ENCODE measurements at places on chromosomes 5 and 9.
A peak's percentile ranks its signal among the peaks of the same experiment; 100 is the strongest.

GRCh38 chr5:147093138-147093537, 141.7 kb upstream of the STK32A start:
- no peak for DNase-seq

DNA sequence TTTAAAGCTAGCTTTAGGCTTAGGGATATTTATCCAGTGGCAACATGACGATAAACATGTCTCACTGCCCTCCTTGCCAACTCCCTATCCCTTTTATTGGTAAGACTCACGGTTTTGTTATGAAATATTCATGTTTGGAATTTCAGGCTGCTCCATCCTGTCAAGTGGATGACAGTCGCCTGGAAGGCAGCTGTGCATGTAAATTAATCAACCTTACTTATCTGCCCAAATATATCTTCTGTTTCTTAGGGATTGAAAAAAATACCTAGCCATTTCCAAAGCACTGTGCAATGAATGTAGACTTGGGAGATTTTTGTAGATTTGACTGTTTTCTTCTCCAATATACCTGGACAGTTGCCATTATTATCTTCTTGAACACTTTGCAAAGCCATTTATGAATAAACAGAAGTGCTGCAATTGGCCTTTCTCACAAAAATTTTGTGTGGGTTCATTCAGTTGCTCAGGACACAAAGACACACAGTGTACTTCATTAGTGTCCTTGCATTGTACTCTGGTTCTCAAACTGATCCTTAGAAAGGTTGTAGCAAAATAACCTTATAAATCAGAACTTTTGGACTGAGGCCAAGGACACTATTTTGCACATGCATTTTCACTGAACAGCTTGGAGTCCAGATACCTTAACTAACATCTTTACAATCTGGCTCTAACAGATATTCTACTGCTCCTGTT, 889.4 kb upstream of the SEMA6A start:
- no peak for DNase-seq

- no peak for DNase-seq
These were observed 602.9 kb upstream of the WWC1 start for GRCh38 chr5:167688341-167689130.

DNA sequence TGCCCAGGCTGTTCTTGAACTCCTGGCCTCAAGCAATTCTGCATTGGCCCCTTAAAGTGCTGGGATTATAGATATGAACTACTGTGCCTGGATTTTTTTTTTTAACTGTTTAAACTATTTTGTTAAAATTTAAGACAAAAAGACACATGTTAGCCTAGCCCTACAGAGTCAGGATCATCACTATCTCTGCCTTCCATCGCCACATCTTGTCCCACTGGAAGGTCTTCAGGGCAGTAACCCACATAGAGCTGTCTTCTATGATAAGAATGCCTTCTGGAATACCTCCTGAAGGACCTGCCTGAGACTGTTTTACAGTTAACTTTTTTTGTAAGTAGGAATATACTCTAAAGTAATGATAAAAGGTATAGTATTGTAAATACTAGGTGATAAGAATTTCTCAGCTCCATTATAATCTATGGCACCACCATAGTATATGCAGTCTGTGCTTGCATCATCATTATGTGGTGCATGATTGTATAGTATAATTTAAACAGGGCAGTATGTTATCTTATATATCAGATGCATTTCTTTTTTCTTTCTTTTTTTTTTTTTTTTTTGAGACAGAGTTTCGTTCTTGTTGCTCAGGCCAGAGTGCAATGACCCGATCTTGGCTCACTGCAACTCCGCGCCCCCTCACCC, 52.7 kb downstream of the DENND4C start:
- no peak for DNase-seq

- no peak for DNase-seq
These were observed 333.9 kb downstream of the NR2F1-AS1 start for GRCh38 chr5:93247105-93247504.

- no peak for DNase-seq
These were observed 72.3 kb downstream of the XRCC4 start for GRCh38 chr5:83149671-83150070.

- DNase-seq = no peak
These were observed 4.3 kb upstream of the GDA start for GRCh38 chr9:72144756-72145492.

- no peak for DNase-seq
These were observed 65.4 kb upstream of the TNFSF8 start for GRCh38 chr9:114995681-114996221.

GRCh38 chr9:126379661-126380360, 53.2 kb downstream of the MVB12B start:
- DNase-seq = no peak

DNA sequence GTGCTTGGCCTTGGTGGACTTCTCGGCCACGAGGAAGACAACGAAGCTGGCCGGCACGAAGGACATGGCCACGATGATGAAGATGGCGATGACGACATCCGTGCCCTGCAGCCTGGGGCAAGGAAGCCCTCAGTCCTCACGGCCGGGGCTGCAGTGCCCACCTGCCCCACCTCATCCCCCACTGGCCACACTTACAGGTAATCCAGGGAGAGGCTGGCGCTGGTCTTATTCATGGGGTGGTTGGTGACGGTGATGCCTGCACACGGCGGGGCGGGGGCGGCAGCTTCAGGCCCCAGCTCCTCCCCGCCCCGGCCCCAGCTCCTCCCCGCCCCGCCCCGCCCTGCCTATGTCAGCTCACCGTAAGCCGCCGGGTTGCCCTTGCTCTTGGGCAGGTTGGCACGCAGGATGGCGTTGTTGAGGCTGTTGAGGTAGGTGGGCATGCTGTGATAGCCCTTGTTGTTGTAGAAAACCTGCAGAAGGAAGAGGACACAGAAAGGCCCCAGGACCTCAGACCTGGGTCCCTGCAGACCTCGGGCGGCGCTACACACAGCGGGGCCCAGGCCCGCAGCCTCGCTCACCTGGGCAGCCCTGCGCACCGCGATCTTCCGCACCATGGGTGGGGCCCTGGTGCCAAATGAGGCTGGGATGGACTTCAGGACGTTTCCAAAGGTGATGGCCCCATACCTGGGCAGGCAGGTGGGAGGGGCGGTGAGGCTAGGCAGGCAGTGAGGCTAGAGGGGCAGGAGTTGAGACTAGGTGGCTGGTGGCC, 15.7 kb upstream of the CLIC3 start:
- DNase-seq = no peak

DNA sequence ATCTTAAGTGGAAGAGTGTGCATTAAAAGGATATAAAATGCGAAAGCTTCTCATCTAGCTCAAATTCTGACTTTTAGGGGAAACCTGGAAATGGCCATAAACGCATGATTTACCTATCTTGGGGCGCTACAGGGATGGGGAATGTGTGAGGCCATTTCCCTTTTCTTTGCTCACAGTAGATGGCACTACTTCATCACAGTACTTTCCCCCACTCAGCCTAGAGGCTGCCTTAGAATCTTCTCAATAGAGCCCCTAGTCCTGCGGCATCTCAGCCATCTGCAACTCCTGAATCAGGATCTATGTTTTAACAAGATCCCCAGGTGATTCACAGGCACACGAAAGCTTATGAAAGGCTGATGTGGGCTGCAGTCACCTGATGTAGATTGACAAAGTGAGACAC, 110.8 kb downstream of the LHFPL2 start:
- DNase-seq = no peak

- no peak for DNase-seq
These were observed 504.6 kb downstream of the RASEF start for GRCh38 chr9:82558346-82558745.

DNA sequence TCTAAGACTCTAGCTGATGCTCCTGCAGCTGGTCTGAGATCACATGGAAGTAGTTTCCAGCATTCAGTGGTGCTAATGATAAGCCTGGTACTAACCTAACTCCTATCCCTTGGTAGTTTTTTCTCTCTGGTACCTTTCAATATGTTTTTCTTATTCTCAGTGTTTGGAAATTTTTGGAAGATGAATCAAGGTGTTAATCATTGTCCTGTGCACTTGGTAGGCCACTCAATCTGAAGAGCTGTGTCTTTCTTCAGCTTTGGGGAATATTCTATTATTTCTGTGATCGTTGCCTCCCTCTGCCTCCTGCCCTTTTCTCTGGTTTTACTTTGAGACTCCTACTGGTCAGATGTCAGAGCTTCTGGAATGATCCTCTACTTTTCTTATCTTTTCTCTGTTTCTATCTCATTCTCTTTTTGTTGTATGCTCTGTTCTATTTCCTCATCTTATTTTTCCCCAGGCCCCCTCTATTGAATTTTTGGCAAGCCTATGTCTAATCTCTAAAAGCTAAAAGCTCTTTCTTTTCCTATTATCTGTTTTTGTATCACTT, 136.8 kb downstream of the APBA1 start:
- no peak for DNase-seq

DNA sequence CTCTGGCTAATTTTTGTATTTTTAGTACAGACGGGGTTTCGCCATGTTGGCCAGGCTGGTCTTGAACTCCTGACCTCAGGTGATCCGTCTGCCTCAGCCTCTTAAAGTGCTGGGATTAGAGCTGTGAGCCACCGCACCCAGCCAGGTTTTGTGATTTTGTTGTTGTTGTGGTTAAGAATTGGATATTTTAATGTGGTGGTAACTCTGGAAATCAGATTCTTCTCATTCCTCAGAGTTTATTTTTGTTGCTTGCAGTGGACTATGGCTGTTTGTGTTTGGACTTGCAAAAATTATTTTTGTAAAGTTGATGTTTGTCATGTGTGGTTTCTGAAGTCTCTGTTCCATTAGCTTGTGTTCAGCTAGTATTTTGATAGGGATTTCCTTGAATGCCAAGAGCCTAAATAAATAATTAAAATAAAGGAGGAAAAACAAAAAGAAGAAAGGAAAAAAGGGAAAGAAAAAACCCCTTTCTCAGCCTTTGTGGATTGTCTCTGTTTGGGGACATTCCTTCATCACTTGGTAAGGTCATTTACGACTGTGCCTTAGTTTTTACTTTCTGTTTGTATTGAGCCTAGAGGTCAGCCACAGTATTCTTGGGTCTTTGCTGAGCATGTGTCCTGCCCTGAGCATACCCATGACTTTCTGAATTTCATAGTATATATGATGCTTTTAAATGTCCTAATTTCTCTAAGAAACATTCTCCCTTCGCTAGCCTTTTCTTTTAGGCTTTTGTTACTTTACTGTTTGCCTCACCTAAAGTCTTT, 37.3 kb downstream of the PBX3 start:
- DNase-seq = no peak

- no peak for DNase-seq
These were observed 12.1 kb downstream of the MELK start for GRCh38 chr9:36584620-36585460.

- no peak for DNase-seq
These were observed 49.0 kb upstream of the ICE1 start for GRCh38 chr5:5373351-5373989.

- peak; percentile 45 for DNase-seq
These were observed 6.6 kb downstream of the TJP2 start for GRCh38 chr9:69180670-69181069.

DNA sequence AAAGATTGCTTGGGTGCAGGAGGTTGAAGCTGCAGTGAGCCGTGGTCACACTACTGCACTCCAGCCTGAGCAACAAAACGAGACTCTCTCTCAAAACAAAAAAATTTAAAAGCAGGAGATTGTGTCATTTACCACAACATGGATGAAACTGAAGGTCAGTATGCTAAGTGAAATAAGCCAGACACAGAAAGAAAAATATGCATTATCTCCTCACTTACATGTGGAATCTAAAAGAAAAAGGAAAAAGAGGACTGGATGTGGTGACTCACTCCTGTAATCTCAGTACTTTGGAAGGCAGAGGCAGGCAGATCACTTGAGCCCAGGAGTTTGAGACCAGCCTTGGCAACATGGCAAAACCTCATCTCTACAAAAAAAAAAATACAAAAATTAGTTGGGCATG, 146.8 kb upstream of the DAPK1 start:
- DNase-seq = no peak

- DNase-seq = no peak
These were observed 71.5 kb downstream of the PRLR start for GRCh38 chr5:35158622-35159369.

DNA sequence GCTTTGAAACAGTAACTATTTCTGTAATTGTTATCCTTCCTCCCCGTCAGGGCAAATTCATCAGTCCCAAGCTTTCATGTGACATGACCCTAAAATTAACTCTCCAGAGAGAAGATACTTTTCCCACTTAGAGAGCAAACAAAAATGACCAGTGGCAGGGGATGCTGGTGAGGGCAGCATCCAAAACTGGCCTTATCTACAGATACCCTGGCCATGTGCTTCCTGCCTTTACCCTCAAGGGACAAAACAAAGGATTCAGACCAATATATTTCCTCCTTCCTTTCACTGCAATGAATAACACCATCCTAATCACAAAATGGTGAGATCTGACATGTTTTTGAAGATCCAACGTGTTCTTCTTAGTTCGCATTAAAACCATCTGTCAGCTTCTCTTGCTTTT, 267.2 kb downstream of the MAN2A1 start:
- no peak for DNase-seq
